Hypothalamus (tissue), 51 donors: ENCODE measurements at places on chromosomes 2 and 18.

DNA sequence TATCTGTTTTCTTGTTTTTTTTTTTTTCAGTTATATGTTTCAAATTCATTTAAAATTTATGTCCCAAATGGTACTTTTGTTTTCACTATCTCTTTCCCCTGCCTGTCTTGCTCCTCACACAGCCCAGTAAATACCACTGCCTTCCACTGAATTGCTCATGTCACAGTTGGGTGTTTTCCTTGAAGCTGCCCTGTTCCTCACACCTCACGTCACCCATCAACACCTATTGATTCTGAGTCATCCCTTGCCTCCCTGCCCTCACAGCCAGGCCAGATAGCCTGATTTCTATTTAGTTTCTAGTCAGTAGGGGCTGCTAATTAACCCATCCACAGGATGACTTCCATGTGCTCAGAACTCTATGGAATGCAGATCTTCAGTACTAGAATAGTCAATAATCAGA lies 25.3 kb downstream of the FSHR start:
- no peak for DNase-seq

DNA sequence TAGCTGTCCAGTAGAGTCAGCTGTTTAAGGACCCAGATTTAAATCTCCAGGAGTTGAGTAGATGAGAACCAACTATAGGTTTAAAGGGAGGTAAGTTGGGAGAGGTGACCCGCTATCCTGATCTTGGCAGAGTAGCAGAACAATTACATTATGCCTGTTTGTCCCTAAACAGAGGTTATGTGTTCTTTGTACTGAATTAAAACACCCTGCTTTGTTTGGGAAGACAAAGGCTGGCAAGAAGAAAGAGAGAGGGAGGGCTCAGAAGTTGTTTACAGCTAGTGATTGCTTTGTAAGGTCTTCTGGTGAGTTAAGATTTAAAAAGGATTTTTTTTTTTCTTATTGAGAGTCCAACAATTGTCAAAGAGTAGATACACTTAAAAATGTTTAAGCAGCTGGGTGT lies 37.3 kb downstream of the USP14 start:
- no peak for DNase-seq

- DNase-seq = no peak
Measured at GRCh38 chr18:55582325-55582724, 5.7 kb downstream of the TCF4 start.

GRCh38 chr2:29433920-29434319 lies 318.7 kb downstream of the CLIP4 start:
- DNase-seq = no peak

DNA sequence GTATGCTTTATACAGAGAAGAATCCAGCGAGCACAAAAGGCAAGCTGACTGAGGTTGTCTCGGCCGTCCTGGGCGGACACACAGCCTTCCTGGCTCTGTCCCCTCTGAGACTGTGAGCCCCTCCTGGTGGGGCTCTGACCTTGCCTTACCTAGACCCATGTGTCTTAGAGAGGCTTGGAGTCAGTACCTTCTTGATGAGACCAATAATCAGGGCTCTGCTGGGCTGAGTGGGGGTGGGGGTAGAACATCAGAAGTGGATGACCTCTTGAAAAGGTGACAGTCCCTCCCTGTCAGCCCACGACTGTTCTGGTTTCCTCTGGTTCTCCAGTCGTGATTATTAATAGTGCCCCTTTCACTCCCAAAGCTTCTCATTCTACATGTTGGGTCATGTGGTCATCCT lies 31.2 kb downstream of the TWIST2 start:
- DNase-seq = no peak

DNA sequence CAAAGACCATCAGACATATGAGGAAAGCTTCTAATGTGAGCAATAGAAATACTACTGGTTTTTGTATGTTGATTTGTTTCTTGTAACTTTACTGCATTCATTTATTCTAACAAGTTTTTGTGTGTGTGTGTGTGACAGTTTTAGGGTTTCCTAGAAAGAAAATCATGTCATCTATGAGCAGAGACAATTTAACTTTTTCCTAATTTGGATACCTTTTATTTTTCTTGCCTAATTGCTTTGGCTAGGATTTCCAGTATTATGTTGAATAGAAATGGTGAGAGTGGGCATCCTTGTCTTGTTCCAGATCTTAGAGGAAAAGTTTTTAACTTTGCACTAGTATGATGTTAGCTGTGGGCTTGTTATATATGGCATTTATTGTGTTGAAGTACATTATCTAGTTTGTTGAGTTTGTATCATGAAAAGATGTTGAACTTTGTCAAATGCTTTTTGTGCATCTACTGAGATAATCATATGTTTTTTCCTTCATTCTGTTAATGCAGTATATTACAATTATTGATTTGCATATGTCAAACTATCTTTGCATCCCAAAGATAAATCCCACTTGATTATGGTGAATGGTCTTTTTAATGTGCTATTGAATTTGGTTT lies 117.3 kb upstream of the CDC42EP3 start:
- DNase-seq = no peak

DNA sequence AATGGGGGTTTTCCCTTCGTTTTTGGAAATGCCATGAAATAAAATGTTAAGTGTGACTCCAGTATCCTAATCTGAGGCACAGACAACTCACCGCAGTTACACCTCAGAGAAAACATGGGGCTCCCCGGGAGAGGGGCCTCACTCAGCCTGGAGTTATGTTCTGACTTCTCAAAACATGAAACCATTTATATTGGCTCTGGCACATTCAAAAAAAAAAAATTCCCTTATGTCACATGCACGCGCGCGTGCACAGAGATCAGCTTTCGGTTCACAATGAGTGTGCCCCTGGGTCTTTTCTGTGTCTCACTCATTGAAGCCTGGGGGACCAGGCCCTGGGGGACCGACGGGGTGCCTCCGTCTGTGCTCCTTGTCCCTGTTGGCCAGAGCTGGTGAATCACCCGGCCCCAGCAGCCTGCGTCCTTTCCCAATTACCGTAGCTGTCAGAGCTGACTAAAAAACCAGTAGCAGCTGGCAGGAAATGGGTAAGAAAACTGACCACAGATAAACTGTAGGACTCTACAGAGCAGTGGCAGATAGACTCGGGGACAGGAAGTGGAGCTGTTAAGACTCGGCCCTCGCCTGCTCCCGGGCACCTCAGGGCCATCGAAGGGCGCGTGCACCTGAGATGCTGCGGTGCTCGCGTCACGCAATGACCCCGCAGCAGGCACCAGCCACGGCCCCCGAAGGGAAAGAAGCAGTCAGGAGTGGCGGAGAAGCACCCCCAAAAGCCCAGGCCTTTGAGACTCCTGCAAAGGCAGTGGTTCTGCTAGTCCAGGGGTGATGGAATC lies 138.3 kb upstream of the ID2 start:
- no peak for DNase-seq

DNA sequence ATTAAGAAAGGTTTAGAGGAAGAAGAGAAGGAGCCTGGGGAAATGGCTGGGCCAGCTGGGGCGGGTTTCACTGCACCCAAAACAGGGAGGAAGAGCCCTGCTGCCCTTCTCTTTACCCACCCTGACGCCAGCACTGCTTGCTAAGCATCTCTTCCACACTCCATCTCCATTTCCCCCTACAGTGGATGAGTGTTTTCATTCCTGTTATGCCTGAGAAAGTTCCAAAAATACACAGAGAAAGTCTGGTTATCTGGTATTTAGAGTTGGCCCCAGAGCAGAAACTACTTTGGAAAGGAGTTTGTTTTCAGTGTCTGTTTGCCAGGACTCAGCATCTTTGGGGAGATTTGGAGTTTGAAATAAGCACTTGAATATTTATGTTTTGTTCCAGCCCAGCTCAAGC lies 451.0 kb downstream of the SLC4A3 start:
- no peak for DNase-seq

DNA sequence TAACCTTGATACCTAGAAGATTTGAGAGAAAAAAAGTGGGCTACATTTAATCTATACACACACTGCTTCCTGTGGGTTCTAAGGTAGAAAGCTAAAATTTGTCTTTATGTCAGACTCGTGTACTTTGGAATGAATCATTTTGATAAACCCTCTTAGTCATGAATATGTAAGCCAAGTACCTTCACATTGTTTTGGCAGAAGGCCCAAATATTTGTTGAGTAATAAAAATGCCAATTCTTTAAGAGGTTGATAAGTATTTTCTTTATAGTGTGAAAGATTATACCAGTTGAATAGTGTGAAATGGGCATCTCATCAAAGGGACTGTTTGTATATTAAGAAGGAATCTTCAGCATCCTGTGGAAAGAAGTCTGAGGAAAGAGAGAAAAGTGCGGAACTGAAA lies 1464.7 kb upstream of the ZEB2 start:
- DNase-seq = no peak

DNA sequence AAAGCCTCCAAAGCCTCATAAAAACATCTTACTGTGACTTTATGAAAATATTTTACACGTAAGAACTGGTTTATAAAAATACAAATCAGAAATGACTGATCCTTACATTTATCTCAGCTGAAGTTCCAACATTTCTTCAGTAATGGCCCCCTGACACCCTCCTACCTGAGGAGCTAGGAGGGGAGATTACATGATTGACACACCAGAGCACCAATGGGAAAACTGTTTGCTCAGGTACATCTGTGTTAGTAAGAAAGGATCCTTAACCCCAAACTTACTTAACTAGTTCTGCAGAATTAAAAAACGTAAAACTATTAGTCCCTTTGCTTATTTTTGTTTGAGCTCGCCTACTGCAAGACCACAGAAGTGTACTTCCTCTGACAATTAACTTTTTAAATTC lies 27.0 kb downstream of the ENOSF1 start:
- no peak for DNase-seq

- DNase-seq = no peak
Measured at GRCh38 chr2:152716805-152717227, 445 bp downstream of the PRPF40A start.

DNA sequence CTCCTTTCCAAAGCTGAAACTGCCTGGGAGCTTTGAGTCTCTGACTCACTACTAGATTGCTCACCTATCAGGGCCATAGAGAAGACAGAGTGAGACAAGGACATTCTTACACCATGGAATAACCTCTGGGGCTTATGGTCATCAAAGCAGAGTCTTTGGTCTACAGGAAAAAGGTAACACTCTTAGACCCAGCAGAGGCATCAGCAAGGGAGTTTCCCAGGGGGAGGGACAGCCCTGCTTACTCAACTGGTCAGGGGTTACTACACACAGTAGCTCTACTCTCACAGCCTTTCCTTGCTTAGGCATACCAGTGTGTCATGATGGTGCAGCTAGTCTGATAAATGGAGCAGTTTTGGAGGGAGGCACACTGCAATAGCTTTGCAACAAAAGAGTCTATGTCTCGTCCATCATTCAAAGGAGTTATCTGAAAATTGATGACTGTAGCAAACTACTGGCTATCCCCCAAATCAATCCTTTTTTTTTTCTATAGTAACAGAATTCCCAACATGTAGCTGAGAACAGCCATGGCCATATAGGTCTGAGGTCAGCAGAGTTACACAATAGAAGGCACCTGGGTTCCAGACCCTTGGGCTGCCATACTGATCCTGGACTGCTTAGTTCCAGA lies 22.4 kb upstream of the CD28 start:
- DNase-seq = no peak

- no peak for DNase-seq
Measured at GRCh38 chr18:48713309-48713708, 174.5 kb downstream of the CTIF start.

DNA sequence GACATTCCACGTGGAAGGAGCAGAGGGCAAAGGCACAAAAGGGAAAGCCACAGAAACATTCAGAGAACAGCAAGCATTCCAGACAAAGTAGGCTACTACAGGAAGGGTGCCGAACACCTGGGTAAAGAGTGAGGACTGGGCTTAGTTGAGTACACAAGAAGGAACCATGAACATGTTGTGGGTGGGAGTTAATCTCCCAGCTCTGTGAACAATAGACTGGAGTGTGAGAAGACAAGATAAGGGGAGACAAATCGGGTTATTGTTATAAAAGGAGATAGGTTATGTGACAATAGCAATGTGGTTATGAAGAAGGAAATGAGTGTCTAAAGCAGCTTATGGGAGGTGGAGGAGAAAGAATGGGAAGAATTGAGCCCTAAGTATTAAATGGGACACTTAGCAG lies 70.0 kb downstream of the DPP4 start:
- DNase-seq = no peak

DNA sequence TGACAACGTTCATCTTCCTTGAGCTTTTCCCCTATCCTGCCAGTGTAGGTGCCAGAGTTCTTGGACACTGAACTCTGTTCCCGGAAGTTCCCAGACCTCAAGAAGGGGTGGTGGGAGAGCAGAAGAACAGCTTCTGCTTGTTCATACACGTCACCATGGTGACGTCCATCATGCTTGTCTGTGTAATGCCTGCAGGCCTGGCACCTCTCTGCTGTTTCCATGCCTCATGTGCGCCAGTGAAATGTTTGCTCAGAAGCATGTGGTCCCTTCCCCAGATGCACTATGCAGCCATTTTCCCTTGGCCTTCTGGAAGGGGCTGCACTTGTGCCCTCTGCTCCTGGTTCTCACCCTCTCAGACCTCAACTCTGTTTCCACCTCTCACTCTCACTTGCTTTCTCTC lies 210.8 kb upstream of the NABP1 start:
- no peak for DNase-seq

- peak; percentile 86 for DNase-seq
Measured at GRCh38 chr2:127810619-127811396, at the start of gene WDR33. Gene WDR33 (minus strand): TSS chr2:127811171. CDS start chr2:127770981, 40,190 bp downstream.

GRCh38 chr2:27715318-27716210 lies 51.9 kb downstream of the SLC4A1AP start:
- no peak for DNase-seq

- no peak for DNase-seq
Measured at GRCh38 chr18:12703664-12704063, 822 bp downstream of the PSMG2 start.

DNA sequence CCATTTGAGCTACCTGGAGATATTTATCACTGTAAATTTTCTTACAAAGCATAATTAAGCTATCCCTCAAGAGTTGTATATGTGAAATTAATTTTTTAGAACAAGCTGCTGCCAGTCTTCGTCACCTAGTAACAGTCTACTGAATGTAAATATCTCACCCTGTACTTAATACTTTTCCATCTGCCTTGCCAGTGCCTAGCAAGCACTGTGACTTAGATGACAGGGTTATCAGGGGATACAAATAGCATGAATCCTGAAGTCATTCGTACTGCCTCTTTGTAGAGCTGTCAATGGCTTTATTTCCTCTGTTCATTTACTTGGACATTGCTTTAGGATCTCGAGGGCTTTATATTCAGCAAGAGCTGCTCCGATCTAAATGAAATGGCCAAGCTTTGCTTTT lies 763.6 kb downstream of the ADCYAP1 start:
- DNase-seq = no peak

- no peak for DNase-seq
Measured at GRCh38 chr2:69116438-69116837, 103.5 kb downstream of the ANTXR1 start.

DNA sequence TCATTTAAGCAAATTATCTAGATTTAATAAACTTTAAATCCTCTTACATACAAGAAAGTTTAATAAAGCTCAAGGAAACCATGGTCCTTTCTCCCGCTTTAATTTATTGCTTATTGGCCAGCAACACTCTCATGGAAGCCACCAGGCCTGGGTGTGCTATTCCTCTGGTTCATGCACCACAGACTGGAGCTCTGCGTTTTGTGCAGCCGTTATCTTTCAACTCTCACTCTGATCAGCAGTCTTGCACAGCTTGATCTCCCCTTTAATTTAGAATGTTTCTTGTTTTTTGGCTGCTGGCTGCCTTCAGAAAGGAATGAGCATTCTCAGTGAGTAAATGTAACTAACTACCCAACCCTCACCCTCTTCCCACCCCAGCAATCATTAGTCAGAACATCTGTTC lies 318.7 kb downstream of the MEIS1 start:
- DNase-seq = no peak
